ENCODE measurements at places on chromosomes 7 and 10.

DNA sequence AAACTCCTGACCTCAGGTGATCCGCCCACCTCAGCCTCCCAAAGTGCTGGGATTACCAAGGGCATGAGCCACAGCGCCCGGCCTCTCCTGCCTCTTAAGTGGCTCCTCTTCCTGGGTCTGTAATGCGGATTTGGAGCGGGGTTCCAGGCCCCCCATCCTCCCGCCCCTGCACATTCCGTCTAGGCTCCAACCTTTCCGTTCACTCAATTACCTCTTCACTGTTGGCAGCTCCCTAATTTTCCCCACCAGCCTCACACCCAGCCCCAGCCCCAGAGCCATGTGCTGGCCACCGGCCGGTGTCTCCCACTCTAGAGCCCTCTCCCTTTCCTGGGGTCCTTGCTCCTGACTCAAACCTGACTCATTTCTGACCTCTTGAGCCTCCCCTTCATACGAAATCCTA, 16.6 kb downstream of the ASB13 start:
- no peak for DNase-seq

GRCh38 chr7:137996386-137996851, 5.5 kb downstream of the CREB3L2 start:
- DNase-seq = peak; percentile 44

DNA sequence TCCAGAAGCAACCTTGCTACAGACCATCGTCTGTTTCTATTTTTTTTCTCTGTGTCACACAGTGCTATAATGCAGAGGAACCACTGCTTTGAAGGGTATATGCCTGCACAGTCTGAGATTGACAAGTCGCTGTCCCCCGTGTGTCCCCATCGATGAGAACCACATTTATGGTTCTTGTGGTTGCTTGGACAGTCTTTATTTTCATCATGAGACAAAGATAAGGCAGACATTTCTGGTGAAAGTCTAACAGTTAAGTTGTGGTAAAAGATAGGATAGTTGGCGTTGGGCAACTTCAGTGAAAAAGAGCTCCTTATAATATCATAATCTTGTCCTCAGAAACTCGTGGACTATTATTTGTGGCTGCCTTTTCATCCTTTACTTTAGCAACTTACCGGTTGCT, 6.3 kb upstream of the AKR1E2 start:
- no peak for DNase-seq

DNA sequence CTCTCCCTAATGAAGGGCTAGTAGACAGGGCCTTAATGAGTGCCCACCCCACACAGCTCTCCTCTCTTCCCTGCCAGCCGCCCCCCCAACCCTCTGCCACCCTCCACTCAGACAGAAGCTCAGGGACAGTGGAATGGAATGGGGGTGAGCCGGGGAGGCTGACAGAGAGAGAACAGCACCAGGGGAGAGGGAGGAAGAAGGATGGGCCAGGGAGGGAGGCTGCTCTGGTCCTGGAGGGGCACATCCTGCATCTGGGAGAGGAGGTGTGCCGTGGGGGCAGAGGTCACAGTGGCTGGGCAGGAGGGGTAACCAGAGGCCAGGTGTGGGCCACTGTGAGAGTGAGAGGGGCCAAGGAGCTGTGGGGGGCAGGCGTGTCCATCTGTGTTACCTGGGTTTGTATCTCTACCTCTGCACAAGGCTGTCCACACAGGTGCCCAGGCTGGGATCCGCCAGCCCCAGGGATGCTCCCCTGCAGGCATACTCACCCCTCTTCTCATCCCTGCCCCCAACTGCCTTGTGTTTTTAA, 2.4 kb downstream of the NYAP1 start:
- no peak for DNase-seq

DNA sequence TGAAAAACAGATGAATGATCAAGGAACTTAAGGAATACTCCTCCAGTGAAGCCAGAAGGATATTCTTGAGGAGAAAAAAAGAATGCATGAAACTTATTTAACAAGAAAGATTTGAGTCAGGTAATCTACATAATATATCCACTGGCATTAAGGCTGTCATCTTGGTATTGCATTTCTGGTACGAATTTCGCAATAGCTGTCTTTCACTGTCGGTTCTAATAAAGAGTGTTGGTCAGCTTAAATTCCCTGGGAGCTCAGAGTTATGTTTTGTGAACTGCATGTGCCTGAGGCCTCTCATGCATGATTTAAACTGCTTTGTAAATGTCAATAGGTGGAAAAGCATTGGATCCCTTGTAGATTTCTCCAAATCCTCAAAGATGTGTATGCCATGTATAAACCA, 565.3 kb upstream of the GALNT17 start:
- no peak for DNase-seq

DNA sequence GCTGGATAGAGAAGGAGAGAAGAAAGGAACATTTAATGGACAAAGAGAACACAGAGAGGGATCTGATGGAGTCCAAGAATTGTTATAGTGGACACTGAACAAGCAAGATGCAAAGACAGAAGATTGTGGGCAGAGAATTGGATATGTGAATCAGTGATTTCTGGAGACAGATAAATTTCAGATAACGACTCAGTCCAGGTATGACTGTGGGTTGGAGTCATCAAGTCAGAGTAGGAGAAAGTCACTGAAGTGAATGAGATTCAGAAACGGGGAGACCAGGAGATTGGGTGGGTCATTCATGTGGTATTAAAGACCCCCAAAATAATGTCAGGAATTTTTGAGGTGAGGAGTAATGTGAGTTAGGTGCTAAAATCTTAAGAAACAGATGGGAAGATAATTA, 23.0 kb downstream of the ASB4 start:
- no peak for DNase-seq

GRCh38 chr7:121138262-121138933, 149.9 kb downstream of the CPED1 start:
- DNase-seq = no peak

- no peak for DNase-seq
Observed at GRCh38 chr10:109998513-109998912, 9.3 kb upstream of the ADD3 start.

All from lower leg skin (tissue), 4 donors.